ENCODE measurements at places on chromosomes 11 and 22.

GRCh38 chr22:37223965-37224551 is 11.8 kb upstream of the SSTR3 start:
- DNase-seq: no peak

DNA sequence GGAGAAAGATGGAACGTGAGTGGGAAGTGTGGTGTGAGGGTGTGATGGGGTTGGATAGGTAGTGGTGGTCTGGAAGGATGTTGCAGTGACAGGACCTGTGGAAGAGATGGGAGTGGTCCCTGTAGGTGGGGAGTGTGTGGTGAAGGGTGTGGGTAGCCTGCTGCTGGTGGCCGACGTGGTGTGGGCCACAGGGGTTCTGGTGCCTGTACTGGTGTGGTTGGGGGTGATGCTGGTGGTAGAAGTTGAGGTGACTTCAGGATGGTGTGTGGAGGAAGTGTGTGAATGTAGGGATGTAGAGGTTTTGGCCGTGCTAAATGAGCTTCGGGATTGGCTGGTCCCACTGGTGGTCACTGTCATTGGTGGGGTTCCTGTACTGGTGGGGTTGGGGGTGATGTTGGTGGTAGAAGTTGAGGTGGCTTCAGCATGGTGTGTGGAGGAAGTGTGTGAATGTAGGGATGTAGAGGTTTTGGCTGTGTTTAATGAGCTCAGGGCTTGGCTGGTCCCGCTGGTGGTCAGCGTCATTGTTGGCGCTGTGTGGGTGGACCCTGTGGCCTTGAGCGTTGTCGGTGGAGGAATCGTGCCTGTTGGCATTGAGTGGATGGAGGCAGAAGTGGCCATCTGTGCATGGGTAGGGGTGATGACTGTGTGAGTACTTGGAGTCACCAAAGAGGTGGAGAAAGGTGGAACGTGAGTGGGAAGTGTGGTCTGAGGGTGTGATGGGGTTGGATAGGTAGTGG is 19.1 kb downstream of the MUC6 start:
- no peak for DNase-seq

DNA sequence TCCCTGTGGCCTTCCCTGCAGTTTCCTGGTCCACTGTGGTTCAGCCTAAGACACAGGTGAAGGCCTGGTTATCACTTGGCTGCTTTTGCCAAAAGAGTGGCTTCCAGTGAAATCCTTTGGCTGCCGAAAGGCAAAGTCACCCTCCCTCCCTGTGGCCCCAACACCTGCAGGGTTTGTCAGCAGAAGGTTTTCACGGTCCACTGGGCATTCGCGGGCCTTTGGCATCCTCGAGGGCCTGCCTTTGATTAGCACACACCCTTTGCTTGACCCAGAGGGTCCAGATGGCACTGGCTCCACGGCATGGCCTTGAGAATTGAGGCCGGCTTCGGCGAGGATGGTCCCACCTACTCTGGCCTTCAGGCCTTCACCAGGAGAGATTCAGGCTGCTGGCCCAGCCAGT is 35.3 kb downstream of the RTN4R start:
- no peak for DNase-seq

GRCh38 chr11:887589-887988 is 23.0 kb downstream of the CHID1 start:
- no peak for DNase-seq

DNA sequence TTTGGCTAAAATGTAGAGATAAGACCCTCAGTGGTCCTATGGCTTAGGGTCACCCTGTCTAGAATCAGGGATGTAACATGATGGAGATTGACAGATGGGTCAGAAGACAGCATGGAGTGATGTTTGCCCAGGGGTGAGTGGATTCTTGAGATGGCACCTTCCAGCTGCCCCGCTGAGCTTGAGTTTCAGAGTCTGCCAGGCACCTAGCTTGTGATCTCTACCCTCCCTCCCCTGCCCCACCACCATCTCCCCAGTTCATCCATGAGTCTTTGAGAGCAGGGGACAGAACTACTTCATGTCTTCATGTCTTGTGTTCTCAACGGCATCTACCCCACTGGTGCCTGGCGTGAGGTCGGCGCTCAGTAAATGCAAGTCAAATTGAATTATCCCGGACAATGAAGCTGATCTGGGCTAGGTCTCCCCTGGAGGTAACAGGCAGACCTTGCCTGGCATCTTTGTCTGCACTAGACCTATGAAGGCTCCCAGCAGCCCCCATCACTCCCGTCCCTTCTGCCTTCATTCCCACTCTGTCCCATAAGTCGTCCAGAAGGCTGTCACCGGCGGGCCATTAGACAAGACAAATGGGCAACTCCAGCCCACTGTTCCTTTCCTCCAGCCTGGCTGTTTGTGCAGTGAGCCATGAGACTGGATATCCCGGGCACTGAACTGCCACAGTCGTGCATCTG is 239.2 kb upstream of the TBCEL start:
- no peak for DNase-seq

- peak; percentile 58 for DNase-seq
Observed at GRCh38 chr11:830295-831117, 2.2 kb upstream of the CD151 start.

DNA sequence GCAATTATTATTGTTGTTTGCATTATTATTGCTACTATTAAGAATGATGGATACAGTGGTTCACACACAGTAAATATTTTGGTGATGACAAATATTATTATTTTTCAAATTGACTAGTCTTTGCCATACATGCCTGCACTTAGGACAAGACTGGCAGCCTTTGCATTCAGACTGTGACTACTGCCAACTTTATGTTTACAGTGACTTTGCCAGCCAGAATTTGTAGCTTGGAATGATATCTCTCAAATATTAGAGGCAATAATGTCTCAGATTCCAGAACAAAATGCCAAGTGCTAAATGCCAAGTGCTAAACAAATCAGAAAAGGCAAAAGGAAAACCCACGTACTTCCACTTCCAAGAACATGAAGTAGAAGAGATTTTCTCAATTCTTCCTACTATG is 823.1 kb downstream of the DLG2 start:
- DNase-seq: no peak

- no peak for DNase-seq
Observed at GRCh38 chr22:24076091-24076867, 65.2 kb downstream of the CABIN1 start.

GRCh38 chr11:112177589-112177988 is 2.3 kb downstream of the BCO2 start:
- no peak for DNase-seq

DNA sequence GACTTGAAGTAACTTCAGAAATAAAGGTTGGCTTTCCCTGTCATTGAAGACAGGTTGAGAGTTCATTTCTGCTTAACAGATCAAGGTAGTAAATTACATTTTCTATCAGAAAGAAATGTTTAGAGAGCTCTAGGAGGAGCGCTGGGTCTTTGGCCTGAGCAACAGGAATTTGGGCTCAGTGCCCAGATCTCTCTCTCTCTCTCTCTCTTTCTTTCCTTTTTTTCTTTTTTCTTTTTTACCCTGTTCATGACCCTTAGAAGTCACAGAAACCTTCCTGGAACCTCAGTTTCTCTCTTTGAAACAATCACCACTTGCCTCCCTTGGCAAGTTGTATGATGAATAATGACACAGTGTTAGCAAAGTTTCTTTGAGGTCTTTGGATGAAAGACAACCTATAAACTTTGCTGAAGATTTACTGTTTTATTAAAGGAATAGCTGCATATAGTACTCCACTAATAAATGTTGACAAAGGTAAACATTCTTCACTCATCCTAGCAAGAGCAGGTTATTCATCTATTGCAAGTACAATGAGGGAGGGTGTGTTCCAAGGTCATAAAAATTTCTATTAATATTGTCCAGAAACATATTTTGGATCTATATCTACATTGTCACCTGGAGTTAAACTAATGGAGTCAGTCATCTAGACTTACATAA is 35.5 kb upstream of the RASSF10 start:
- DNase-seq: no peak

- no peak for DNase-seq
Observed at GRCh38 chr11:38278457-38279141, 1680.6 kb upstream of the RAG2 start.

DNA sequence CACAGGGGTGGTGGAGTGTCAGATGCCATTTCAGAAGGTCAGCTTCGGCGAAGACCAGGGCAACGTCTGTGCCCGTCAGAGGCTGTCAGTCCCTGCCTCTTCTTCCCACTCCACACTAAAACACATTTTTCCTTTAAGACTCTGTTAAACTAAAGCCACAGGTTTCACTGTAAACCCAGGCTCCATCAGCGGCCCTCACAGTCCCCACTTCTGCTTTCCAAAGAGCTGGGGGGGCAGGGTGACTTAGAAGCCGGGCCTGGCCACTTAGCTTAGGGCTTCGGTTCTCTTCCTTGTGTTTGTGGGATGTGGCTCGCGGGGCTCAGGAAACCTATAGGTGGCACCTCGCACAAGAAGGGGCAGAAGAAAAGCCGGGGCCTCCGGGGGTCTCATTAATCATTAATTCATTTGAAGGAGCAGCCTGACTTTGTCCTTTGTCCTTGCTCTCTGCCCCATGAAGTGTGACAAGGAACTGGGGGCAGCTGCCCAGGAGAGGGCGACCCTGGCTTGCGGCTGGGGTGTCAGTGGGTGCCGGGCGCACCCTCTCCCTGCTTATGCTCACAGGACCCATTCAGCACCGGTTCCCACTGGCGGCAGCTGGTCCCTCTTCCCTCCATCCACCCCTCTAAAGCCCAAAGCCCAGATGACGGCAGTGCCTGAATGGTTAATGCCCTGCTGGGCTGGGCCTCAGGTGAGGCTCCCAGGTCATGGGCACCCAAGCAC is 4.1 kb downstream of the SLC25A45 start:
- DNase-seq: no peak

- no peak for DNase-seq
Observed at GRCh38 chr22:27874185-27874584, 44.9 kb downstream of the PITPNB start.

DNA sequence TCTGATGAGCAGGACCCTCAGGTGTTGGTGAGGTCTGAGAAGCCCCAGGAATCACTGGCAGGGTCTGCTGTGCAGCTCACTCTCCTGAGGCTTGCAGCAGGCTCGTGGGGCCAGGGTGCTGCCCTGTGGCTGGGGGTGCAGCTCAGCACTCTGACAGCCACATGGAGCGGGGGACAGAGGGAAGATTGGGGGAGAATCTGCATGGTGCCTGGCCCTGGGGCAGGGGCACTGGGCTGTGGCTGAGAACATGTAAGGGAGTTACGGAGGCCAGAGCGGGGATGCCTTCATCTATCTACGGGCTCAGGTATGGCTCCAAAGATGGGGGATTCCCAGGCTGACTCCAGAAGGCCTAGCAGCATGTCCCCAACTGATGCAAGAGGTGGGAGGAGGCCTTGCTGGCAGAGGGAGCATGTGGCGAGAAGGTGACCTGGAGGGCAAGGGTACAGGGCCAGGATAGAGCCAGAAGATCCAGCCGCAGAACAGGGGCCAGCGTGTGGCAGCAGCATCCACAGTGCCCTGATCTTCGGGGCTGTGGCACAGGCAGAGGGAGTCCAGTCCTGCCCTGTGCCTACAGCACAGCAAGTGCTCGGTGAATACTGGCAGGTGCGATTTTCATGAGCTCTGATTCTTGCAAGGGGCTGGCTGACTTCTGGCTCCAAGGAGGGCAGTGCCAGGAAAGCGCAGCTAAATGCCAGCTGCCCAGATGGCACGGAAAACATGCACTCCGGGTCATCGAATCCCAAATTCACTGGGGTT is 184.7 kb downstream of the CTTN start:
- DNase-seq: no peak

DNA sequence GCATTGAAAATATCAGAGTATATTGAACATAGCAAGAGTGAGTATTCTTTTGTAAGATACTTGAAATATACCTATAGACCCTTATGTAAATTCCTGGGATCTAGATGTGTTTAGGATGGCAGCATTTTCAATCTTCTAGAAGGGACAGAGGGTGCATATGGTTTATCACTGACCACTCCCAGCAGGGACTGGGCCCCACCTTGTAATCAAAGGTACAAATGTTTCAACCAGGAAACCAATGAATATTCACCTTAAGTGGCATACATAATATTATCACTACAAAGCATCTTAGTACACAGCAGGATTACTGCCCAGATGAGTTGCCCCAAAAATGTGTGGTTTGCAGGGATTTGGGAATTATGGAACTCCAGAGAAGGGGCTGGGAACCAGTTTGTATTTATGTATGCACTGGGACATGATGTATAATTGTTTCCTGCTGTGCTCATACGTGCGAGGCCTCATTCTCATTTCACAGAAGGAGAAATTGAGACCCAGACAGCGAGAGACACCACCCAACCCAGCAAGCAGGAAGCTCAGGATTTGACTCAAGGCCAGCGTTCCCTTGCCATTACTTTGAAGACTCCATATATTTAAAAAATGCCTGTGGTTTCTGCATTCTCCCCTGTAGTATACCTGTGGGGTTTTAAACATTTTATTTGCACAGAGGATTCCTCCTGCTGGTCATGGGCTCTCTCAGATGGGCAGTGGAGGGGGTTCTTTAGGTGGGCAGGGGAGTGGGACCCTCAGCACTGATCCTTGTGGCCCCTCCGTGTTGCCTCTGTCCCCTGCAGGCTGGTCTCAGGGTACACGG is 5.2 kb downstream of the APOL4 start:
- DNase-seq: no peak

Data from activated CD4-positive, alpha-beta T cell treated with anti-CD3 and anti-CD28 coated beads for 24 hours (primary cell).